ENCODE measurements at places on chromosomes 5 and 9. TPM values are rescaled to one million over a fixed set of nuclear protein-coding genes. Genes with fewer than 3 reads are reported as not detected.

The TRIO gene
- total RNA-seq: 111 TPM

The SHOC1 gene
- not detected for total RNA-seq

The PPP6C gene
- 36.4 TPM for total RNA-seq

The GPR151 gene
- total RNA-seq: not detected

The FCN2 gene
- total RNA-seq: 2.6 TPM

DNA sequence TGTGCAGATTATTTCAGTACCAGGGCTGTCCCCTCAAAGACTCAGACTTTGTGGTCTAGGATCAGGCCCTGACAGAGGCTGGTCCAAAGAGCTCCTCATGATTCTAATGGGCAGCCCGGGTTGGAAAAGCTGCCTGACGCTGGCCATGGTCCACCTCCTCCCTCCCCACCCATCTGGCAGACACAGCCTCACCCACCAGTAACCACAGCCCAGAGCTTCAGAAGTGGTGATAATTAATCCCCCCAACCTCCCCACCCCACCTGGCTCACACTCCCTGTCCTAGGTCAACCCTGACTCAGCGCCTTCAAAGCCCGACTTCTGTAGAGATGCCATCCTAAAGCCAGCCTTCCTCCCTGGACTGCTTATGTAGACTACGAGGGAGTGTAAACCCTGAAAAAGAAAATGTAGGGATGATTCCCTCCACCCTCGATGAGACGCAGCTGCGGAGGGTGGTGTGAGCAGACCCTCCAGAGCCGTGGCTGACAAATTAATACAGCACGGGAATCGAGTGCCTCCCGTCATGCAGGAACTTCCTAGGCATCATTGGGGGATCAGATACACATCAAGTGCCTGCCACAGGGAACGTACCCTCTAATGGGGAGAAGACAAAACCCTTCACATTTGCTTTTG is 7.0 kb downstream of the UBE2QL1 start:
- no peak for DNase-seq

DNA sequence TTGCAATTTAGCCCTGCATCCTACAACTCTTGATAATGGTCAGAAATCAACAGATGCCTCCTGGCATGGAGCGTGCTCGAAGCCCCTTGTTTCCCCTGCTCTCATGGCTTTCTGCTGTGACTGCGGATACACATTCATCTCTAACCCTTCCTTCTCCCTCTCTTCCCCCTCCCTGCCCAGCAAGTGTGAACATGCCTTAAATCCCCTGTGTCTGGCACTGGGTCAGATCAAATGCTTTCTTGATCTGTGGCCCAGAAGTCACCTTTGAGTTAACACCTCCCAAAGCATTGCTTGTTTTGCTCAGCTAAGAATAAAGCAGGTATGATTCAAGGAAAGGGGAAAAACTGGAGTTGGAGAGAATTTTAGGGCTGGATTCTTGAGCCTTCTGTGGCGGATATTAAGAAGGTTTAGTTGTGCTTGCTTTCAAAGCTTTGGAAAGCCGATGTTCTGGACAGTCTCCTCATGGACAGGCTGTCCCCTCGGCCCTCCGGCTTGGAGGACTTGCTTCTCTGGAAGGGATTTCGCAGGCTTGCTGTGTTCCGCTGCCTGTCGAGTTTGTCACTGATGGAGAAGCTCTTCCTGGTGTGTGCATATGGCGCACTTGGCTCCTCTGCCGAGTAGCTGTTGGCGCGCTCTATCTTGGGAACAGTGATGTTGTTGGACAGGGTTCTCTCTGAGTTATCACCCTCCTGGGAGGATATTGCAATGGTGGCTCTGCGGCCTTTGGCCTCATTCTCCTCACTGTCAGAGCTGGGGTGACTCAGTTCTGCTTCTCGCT is 121.3 kb upstream of the KLF9 start:
- no peak for DNase-seq

- no peak for DNase-seq
Observed at GRCh38 chr9:124784509-124784908, 7.6 kb downstream of the OLFML2A start.

DNA sequence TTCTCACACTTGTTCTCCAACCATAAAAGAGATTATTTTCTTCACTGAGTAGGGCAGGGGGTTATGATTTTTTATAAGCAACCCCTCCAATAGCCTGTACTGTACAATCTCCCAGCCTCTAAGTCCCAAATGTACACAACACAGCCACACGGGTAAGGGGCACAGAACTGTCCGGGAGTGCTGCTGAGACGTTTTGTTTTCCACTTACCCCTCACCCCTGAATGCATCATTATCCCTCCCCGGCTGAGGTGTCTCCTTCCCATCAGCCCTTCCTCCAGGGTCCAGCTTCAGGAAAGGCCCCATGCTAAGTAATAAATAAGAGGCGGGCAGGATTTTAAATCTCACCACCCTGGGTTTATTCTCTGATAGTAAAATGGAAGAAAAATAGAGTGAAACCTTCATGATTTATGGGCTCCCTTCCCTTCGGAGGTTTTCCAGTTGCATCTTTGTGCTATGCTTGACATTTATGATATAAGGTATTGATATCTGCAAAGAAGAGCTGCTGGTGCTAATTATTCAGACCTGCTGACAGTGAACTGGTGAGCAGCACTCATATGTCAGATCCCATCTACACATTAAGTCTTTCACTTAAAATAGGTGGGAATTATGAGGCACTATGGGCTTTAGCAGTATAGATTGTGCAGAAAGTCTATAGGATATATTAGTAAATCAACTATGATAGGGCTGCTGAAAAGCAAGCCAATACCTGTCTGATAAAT is 67.2 kb upstream of the MEGF10 start:
- DNase-seq: no peak

DNA sequence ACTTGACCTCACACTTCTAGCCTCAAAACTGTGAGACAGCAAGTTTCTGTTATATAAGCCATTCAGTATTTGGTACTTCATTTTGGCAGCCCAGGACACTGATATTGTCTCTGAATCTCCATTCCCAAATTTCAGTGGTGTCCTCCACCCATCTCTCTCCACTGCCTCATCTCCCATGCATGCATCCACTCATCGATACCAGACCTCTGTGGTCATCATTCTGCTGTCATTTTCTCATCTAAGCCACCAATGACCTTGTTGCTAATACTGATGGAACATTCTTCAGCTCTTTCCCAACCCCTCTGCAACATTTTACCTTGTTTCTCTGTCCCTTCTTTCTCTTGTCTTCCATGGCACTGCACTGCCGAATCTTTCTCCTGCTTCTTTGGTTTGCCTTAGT is 221.8 kb downstream of the SNX18 start:
- no peak for DNase-seq

DNA sequence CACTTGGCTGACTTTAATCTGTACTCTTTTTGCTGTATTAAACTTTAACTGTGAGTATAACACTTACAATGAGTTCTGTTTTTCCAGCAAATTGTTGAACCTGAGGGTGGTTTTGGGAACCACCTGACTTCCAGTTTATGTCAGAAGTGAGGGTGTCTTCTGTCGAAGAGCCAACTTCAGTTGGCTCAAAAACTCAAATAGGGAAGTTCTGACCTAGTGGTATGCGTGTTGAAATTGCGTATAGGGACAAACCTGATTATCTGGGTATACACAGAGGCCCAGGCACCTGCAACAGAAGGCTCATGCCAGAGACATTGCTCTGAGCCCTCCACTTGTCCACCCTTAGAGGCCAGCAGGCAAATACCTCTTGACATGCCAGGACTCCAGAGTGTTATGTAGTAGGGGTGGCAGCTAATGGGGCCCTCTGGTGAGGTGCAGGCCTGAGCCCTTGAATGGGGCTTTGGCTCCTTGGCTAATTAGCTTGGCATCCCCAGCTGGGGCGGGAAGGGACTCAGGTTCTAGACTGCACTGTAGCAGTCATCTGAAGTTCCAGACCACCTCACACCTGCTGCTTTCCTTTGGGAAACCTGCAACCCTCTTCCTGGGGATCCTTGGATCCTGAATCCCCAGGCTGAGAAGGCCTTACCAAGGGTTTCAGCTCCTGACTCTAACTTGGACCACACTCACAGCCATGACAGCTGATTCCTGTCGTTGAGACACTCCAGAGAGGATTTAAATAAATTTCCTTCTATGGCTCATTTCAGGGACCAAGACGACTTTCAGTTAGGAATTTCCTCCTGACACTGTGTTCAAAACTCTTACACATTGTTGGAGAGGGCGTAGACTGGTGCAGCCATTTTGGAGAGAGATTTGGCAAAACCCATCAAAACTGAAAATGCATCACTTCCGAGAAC is 189.6 kb downstream of the HSPA4 start:
- DNase-seq: no peak

DNA sequence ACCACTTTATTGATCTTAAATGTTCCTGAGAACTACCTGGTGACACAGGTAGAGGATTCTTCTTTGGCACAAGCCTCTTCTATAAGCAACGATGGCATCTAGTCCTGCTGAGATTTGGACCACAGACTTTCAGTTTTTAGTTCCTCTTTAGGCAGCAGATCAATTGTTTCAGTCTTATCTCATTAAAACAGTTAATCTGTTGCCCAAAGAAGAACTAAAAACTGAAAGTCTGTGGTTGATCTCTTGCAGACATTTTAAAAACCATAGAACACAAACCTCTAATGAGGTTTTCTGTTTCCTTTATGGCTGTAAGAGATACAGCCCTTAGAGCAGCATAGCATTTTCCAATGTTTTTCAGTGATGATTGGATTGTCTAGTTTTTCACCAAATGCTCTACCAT is 480.9 kb downstream of the MTRR start:
- DNase-seq: no peak

DNA sequence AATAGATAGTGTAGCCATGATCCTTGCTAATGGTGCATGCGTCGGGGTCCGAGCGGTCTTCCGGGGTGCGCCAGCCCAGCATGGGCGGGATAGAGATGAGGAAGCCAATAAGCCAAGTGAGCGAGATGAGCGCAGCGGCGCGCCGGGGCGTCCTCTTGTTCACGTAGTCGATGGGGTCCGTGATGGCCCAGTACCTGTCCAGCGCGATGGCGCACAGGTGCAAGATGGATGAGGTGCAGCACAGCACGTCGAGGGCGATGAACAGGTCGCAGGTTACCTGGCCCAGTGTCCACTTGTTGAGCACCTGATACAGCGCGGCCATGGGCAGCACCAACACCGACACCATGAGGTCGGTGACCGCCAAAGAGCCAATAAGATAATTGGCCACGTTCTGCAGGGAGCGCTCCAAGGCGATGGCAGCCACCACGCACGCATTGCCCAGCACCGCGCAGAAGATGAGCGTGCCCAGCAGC is 1.1 kb downstream of the HTR1A start:
- DNase-seq: no peak

DNA sequence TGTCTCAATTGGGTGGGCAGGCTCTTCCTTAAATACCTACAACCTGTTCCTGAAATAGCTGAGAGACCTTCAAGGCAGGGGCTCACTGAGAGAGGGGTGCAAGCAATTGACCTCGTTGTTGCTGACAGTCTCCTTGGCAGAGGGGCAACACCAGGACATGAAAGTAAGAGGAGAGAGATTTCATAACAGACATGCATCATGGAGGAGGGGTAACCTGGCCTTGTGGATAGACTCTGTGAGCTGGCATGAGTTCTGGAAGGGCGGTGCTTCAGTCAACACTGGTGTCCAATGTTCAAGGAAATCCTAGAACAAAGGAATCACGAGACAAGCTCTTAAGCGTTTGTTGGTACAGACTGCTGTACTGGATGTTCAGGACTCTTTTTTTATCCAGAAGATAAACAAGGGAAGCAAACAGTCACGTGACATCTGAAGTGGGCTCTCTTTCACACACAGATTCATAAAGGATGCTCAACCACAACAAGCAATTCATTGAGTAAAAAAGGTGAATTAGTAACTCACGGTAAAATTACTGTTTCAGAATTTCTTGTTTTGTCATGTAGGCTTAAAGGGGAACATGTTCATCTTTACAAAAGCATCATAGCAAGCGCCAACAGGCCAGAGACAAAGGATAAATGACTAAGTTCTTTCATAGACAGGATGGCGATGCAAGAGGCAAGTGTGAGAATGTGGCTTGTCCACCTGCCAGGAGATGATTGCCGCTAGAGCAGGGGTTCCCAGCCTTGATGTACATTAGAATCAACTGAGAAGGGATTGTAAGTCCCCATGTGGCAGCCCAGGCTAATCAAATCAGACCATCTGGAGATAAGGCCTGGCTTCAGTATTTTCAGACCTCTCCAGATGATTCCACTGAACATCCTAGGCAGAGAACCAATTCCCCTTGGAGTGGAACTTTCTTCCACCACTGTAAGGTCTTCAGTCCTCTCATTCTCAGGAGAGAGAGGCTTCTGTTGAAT is 20.7 kb downstream of the ANKRA2 start:
- DNase-seq: peak; percentile 87

DNA sequence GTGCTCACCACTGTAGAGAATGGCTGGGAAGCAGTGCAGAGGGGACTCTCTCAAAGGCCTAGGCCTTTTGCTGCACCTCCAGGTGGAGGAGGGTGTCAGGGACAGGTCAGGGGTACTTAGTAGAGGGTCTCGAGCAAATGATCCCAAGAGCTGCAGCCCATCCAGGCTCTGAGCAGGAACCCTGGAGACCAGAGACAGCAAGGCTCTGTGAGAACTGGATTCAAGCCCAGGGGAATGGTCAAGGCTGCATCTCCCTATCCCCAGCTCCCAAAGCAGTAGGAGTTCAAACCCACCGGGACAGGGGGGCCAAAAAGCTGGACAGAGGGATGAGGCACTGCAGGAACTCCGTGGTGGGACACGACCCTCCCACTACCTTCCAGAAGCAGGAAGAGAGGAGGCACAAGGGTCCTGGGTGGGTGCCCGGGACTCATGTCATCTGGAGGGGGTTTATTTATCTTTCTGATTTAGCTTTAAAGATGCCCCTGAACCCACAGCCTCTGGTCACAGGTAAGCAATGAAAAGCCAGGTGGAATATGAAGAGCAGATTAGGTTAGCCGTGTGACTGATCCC is 124.8 kb downstream of the MVB12B start:
- no peak for DNase-seq

GRCh38 chr5:151696470-151697061 is 9.9 kb upstream of the SPARC start:
- peak; percentile 57 for DNase-seq

DNA sequence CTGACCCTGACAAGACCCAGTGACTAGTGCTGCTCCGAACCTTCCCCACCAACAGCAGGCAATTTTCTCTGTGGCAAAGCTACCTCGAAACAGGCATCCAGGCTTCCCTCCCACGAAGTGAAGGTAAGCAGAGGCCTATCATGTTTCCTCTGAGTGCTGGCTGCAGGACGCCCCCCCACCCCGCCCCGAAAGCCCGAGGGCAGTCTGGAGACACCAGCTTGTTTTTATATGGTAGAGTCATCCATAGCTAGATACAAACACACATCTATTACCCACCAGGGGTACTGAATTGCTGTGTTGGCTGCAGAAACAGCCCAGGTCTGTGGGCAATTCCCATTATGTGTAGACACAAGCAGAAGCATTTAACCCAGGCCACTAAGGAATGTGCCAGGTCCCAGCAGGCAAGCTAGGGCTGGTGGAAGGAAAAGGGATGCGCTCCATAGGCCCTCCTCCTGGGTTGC is 40.4 kb downstream of the LIX1 start:
- no peak for DNase-seq

GRCh38 chr9:86166546-86166945 is 67.2 kb upstream of the GOLM1 start:
- no peak for DNase-seq

- DNase-seq: no peak
Observed at GRCh38 chr9:92341578-92341977, 15.8 kb downstream of the CENPP start.

- DNase-seq: no peak
Observed at GRCh38 chr5:8241558-8241957, 372.6 kb downstream of the MTRR start.

GRCh38 chr5:16894236-16895057 is 41.6 kb downstream of the MYO10 start:
- DNase-seq: peak; percentile 68
